Esophagus squamous epithelium (tissue), 5 donors: ENCODE measurements at places on chromosomes 13 and 19. TPM values are rescaled to one million over a fixed set of nuclear protein-coding genes. Genes with fewer than 3 reads are reported as not detected.

The TPGS1 gene
- 36.7 TPM for total RNA-seq

The PRTN3 gene
- total RNA-seq, result not detected

The ZNF540 gene
- 0.68 TPM for total RNA-seq

GRCh38 chr19:37954421-37954874 lies 47.4 kb downstream of the SIPA1L3 start:
- H3K4me1 ChIP-seq, result peaks cover 10% of the 10 kb centered on the region
- H3K4me3 ChIP-seq, result no peak overlapping the region
- no peak for DNase-seq
- H3K27me3 ChIP-seq, result no peaks in the 10 kb centered on the region

DNA sequence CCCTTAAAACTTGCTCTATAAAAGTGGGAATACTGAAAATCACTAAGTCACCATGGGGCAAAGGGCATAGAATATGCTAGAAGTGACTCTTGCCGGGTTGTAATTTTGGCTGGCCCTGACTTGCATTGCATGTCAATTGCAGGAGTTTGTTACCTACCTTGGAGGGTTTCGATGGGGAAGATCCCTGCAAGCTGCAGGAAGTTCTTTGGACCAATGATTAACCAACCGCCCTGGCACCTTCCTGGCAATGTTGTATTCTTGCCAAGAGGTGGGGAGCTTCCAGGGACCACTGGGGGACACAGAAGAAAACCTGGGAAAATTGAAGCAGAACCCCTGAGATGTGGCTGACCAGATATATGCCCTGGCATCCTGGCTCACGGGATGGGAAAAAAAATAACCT lies 235.8 kb downstream of the B3GLCT start:
- H3K36me3 ChIP-seq, result no peaks in the 10 kb centered on the region
- no peak overlapping the region for H3K27ac ChIP-seq
- no peak for DNase-seq
- H3K27me3 ChIP-seq, result no peaks in the 10 kb centered on the region
- no peaks in the 10 kb centered on the region for H3K4me1 ChIP-seq

DNA sequence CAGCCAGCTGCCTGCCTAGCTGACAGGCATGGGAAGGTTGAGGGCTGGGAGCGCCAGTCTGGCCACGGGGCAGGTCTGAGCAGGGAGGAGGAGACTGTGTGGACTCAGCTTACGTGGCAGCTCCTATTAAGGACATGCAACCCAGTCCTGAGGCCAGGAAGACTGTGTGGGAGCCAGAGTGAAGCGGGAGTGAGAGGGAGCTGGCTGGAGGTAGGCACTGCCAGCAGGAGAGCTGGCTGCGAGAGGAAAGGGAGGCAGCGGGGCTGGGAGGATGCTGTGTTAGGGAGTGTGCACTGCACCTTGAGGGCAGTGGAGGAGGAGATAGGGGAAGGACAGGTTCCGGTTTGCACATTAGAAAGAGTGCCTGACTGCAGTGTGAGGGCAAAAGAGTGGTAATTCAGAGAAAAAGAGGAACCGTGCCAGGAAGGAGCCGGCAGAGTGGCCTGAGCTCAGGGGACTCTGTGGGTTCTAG lies 99.2 kb downstream of the SLC7A1 start:
- no peaks in the 10 kb centered on the region for H3K36me3 ChIP-seq
- no peak overlapping the region for H3K27ac ChIP-seq
- no peak for DNase-seq
- peaks cover 29% of the 10 kb centered on the region for H3K4me1 ChIP-seq
- no peaks in the 10 kb centered on the region for H3K27me3 ChIP-seq

GRCh38 chr19:52200044-52200443 lies 10.2 kb downstream of the PPP2R1A start:
- no peaks in the 10 kb centered on the region for H3K27me3 ChIP-seq
- no peak overlapping the region for H3K4me3 ChIP-seq
- DNase-seq, result no peak
- peak overlapping the region; percentile 14 for H3K27ac ChIP-seq
- peaks cover 81% of the 10 kb centered on the region for H3K36me3 ChIP-seq

DNA sequence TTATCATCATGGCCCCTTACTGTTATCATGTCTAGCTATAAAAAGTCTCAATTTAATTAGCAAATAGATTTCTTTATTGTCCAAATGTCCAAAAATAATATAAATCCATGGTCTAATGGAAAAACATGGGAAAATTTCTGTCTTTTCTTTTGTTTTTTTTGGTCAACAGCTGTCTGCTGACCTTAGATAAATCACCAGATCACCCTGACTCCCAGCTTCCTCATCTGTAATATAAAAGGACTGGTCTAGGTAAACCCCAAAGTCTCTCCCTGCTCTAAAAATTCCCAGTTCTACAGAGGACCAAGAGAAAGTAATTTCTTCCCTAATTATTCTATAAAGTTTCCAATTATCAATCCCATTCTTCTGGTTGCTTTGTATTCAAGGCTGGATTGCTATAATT lies 30.7 kb upstream of the RCBTB2 start:
- no peaks in the 10 kb centered on the region for H3K27me3 ChIP-seq
- no peak overlapping the region for H3K4me3 ChIP-seq
- no peak for DNase-seq
- no peaks in the 10 kb centered on the region for H3K36me3 ChIP-seq

DNA sequence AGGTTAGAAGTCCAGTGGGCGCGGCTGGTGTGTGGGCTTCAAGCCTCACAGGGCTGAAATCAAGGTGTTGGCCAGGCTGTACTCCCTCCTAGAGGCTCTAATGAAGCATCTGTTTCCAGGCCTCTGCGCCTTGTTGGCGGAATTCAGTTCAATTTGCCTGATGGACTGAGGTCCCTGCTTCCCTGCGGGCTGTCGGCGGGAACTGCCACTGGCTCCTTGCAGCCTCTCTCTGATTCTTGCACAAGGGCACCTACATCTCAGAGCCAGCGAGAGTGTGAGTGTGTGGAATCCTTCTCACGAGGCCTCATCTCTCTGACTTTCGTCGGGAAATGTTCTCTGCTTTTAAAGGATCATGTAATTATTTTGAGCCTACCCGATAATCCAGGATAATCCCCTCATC lies 128.6 kb downstream of the DLEU7 start:
- no peak overlapping the region for H3K4me3 ChIP-seq
- H3K36me3 ChIP-seq, result no peaks in the 10 kb centered on the region
- DNase-seq, result no peak

- no peaks in the 10 kb centered on the region for H3K36me3 ChIP-seq
- H3K4me3 ChIP-seq, result no peak overlapping the region
- no peak overlapping the region for H3K27ac ChIP-seq
- H3K27me3 ChIP-seq, result no peaks in the 10 kb centered on the region
Measured at GRCh38 chr13:31351376-31351775, 151.6 kb downstream of the B3GLCT start.
